Activated naive CD8-positive, alpha-beta T cell treated with anti-CD3 and anti-CD28 coated beads, Interleukin-2, amount 10 ng/mL, durations not matched to agents 7 days and 5 days (primary cell): ENCODE measurements at places on chromosomes 16 and 17. TPM values are rescaled to one million over a fixed set of nuclear protein-coding genes. Genes with fewer than 3 reads are reported as not detected.

DNA sequence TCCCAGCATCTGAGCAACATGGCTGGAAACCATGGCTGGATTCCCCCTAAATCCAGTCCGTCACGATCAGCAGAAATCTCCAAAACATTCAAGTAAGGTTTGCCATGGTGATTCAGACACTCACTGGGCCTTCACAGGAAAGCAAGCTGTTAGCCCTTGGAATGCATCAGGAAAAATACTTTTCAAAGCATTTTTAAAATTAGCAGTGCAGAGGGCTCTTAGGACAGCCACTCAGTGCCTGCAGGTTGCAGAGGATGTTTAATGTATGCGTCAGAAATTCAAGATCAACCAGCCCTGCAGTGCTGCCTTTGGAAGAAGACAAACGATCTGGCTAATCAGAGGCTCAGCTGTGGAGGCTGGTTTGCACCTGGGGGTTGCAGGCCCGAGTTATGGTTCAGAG is 50.3 kb downstream of the FOXL1 start:
- no peak for DNase-seq

TPSB2 gene
- total RNA-seq, result not detected

SPNS3 gene
- total RNA-seq, result 26.5 TPM

DNA sequence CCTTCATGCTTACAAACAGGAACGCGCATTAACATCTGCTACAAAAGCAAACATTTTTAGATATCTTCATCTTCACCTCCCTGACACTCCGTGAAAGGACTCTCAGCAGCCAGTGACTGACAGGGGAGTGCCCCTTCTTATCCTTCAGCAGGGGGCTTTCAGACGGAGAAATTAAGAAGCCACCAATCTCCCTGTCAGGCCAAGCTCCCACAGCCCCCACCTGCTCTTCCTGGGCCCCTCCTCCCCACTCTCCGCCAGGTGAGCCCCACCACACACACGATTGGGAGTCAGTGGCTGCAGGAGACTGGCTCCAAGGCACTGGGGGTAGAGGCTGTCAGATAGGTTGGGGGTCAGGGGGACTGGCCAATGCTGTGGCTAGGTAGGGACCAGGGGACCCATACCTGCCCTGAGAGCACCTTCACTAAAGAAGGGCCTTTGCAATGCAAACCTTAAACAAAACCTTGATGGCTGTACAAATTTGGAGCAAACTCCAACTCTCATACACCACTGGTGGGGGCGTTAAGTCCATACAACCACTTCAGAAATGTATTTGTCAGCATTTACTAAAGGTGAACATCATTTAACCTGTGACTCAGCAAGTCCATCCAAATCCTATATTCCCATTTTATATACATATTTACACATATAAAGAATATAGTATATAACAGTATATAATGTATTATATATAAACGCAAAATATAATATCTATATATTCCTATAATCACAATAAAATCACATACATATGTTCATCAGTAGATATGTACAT is 232.2 kb downstream of the ZNF423 start:
- DNase-seq, result no peak

DNA sequence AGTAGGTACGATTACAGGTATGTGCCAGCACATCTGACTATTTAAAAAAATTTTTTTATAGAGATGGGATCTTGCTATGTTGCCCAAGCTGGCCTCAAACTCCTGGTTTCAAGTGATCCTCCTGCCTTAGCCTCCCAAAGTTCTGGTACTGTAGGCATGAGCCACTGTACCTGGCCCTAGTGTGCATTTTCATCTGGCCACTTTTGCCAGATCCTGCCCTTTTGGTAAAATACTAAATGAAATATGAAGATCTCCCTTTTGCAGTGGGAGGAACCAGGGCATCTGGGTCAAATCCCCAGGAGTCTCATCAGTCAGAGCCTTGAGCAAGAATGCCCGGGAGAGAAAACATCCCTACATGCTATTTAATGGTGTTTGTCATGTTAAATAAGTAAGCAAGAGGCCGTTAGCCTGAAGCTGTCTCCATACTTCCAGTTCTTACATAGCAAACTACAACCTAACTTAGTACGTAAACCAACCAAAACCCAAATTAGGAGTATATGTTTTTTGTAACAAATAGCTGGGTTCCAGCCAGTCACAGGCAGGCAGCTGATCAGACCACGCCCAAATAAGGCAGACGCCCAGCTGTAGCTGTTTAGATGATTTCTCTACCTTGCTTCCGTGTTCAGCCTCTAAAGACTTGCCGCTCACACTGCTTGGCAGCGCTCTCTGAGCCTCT is 46.5 kb upstream of the CLEC18A start:
- DNase-seq, result no peak

DNA sequence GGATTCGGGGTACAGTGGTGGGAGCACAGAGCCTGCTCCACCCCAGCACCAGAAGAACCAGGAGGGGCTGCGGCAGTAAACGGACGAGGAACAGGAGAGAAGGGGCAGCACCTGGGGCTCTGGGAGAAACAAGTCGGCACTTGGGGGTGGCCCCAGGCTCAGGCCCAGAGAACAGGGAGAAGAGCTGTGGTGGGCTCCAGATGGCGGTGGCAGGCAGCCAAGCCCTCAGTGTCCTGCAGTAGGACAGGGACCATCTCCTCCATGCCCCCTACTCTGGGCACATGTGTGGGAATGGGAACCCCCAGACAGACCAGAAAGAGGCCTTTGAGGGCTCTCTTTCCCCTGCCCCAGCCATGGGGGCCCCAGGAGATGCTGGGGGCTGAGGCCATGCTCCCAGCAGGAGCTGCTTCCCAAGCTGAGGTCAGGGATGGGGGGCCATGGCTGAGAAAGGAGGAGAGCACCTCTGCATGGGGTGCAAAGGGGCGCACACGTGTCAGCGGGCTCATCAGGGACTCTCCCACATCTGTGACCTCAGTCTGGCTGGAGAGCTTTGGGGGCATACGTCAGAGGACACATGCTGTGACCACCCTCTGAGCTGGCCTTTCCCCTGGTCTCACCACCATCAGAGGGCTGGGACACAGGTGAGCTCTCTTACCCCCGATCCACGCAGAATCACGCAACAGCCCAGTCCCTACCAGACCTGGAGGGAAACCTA is 6.8 kb downstream of the USH1G start:
- no peak for DNase-seq

GRCh38 chr17:31469959-31470358 is 78.5 kb downstream of the RAB11FIP4 start:
- DNase-seq, result no peak

DNA sequence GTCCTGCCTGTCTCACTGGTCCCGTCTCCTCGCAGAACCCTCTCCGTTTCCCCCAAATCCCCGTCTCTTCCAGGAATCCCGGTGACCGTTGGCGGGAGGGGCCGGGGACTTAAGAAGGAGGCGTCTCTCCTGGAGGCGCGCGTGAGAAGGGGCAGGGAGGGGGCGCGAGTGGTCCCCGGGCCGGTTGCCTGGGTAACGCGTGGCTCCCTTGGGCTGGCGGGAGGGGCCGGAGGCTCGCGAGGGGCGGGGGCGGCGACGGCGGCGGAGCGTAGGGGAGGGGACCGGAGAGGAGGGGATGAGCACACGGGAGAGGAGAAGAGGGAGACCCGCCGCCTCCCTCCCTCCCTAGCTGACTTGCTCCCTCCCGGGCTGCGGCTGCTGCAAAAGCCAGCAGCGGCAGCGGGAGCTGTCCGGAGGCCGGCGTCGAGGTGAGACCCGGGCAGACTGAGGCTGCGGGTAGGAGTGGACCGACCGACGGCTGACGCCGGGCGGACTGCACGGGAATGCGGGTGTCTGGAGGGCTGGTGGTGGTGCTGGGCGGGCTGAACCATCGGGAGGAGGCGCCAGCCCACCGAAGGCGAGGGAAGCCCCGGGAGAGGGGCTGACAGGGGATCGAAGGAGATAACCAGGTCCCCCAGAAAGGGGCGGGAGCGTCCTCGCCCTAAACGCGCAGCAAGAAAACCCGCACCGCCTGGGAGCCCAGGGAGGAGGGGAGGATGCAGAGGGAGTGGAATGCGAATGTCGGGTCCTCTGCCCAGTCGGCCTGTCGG is at the start of gene PRRT2:
TSS of gene PRRT2 (plus strand) at position 298 of the 770 bp plus-strand sequence. CDS start 862 bp downstream, outside the sequence.
- peak; percentile 60 for DNase-seq

- no peak for DNase-seq
These were observed 287.1 kb upstream of the ASIC2 start for GRCh38 chr17:33580215-33580614.

- DNase-seq, result no peak
These were observed 6.7 kb downstream of the PLA2G15 start for GRCh38 chr16:68251832-68252231.

DNA sequence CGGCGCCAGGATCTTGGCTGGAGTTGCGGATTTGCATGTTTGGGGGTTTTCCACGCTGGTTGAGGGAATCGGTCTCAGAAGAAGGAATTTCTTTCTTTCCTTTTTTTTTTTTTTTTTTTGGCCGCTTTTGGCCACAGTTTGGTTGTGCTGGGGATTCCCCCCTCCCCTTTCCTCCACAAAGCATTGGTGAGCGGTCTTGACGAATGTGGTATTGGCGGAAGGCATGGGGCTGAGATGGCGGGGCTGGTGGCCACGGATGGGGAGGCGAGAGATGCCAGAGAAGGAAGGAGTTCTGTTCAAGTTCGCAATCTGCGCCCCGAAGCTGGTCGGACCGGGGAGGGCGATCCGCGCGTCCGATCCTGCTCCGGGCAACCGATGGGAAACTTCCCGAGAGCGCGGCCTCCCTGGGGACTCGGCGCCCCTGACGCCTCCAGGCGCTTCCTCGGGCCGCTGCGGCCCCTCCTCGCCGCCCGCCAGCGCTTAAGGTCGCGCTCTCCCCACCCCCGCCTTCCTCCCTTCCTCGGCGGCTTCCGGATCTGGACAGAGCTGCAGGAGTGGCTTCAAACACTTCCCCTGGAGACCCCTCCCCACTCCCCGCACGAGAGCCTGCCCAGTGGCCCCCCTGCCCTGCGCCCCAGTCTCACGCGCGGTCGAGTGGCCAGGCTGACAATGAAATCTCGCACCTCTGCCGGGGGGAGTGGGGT is 43.2 kb downstream of the RAI1 start:
- peak; percentile 53 for DNase-seq
